ENCODE measurements at places on chromosomes 3 and 15.

- no peak for DNase-seq
These were observed 13.5 kb downstream of the PPP4R2 start for GRCh38 chr3:73010158-73010557.

DNA sequence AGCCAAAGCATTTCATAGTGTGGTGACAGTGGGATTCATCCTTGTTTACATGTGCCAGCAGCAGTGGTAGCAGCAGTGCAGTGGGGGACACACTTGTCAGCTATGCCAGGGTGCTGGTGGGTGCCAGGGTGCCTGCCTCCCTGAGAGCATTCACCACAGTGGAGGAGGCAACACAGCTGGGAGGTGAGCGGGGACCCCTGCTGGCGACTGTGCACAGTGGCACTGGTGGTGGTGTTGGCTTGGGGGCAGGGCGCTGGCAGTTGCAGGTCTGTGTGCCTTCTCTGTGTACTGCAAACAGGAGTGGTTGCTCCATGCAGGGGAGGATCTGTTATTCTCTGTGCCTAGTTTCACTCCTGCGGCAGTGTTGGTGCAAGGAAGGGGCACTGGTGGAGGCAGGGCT is 41.2 kb downstream of the CEP63 start:
- DNase-seq, result no peak

DNA sequence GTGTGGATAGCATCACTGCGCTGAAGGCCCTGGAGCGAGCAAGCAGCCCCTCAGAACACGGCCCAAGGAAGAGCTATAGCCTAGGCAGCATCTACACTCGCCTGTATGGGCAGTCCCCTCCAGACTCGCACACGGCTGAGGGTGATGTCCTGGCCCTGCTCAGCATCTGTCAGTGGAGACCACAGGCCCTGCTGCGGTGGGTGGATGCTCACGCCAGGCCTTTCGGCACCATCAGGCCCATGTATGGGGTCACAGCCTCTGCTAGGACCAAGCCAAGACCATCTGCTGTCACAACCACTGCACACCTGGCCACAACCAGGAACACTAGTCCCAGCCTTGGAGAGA is 20.5 kb downstream of the ATRIP start:
- DNase-seq, result no peak

DNA sequence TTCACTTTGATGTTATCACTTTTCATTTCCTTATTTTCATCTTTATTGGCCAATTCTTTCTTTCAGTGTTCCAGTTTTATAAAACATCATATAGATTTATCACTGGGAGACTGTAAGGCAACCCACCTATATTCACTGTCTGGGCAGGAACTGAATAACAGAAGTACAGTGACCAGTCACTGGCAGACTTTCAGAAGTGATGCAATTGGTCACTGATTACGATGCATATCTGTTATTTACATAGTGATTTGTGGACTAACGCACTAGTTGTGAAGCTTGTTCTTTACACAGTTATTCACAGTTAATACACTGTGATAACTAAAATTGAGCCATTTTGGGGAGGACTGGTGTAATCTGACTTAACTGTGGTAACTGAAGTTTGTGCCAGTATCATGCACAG is 190.2 kb upstream of the DPH6 start:
- DNase-seq, result no peak

DNA sequence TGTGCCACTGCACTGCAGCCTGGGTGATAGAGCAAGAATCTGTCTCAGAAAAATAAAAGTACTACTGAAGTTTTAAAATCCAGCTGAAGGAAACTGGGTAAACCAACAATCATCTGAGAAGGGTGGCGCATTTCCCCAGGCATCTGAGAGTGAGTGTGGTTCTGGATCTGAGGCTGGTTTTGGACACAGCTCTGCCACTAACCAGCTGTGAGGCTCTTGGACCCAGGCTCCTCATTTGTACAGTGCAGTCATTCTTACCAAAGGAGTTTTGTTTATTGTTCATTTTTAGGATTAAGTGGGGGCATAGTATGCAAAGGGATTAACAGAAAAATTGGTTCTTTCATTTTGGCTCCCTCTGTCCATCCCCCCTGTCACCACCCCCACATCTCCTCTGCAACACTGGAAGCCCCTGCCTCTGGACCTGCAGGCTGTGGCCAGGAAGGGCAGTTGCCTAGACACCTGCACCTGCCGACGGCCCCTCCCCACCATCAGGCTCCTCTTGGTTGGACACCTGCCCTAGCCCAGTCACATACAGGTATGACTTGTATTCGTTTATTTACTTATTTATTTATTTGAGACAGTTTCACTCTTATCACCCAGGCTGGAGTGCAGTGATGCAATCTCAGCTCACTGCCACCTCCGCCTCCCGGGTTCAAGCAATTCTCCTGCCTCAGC is 8.8 kb downstream of the NUP210 start:
- DNase-seq, result no peak

GRCh38 chr15:70281261-70281810 is 183.6 kb upstream of the TLE3 start:
- DNase-seq, result no peak

DNA sequence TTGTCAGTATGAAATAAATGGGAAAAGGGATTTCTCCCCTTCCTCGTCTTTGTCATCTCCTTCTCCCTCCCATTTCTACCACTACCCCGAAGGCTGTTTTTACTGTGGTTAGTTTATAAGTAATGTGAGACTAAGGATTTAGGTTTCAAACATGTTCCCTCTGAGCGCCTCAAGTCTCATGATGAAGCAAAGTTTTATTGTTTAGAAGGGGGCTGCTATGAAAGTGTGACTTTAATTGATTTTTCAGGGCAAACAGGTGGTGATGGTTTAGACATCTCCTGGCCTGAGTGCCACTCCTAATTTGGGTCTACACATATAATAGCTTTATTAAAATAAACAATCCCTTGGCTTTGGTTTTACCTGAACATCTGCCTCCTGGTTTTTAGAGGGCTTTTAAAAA is 185.5 kb downstream of the MCTP2 start:
- peak; percentile 88 for DNase-seq

DNA sequence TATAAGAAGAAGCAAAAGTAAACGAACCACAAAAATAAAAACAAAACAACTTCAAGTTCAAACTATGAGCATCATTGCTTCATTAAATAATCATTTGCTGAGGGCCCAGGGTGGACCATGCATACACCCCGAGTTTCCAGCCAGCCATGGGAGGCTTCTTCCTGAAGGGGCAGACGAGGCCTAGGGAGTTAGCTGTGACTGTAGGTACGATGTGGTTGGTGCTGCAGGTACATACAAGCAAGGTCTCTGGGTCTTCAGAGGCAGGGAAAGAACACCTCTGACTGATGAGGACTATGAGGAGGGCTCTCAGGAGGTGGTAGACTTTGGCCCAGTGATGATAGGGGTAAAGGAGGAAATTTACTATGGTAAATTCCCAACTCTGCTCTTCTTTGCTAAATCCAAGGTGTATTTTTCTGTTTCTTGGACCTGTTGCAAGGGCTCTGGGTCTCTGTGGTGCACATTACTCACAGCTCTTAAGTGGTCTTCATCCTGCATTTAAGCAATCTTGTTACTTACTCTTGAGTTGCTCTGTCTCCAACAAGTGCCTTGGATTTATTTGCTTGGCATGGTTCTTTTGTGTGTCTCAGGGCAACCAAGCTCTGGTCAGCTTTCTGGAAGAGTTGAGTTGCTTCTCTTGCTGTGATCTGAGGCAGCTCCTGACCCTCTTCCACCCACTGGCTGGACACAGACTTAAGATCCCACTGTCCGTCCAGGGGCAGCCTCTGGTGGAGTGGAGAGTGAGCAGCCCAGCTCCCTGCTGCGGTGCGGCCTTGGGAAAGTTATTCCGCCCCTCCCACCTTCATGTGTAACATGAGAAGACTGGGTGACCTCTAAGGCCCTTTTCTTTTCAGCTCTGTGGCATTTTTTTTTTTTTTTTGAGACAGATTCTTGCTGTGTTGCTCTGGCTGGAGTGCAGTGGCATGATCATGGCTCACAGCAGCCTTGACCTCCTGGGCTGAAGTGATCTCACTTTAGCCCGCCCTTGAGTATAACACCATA is 56.1 kb upstream of the KIF23 start:
- no peak for DNase-seq

GRCh38 chr3:134640378-134640777 is 10.4 kb downstream of the KY start:
- DNase-seq, result no peak

GRCh38 chr15:57323806-57324589 is 52.3 kb upstream of the CGNL1 start:
- DNase-seq, result no peak

DNA sequence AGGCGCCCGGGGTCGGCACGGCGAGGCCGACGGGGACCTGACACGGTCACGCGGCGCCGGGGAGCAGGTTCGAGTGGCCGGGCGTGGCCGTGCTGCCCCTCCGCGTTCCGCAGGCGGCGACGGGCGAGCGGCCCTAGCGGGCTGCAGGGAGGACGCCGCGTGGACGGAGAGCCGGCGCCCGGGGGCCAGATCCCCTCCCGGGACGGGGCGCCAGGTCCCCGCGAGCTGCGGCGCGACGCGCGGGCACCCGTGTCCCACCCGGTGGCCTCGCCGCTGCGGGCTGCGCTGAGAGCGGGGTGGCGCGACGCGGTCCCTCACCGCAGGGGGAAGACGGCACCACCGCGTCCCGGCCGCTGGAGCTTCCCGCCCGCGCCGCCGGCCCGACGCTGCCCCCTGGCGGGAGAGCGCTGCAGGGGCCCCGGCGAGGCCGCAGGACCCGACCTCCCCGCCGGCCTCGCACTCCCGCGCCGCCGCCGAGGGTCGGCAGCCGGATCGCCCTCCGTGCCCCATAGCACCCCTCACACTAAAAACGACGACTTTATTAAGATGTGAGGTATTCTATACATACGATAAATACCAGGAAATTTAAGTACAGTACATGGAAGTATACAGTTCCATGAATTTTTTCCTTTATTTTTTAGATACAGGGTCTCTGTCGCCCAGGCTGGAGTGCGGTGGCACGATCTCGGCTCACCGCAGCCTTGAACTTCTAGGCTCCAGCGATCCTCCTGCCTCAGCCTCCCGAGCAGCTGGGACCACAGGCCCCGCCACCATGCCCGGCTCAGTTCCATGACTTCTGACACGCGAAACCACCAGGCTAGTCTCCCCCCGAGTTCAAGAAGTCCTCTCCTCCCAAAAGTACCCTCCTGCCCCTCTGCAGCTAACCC is 1.3 kb upstream of the PIGZ start:
- no peak for DNase-seq

Data from NCI-H524 treated with DMSO at 0.1 percent for 48 hours (cell line).